Activated CD8-positive, alpha-beta T cell treated with anti-CD3 and anti-CD28 coated beads, Interleukin-2, amount 10 ng/mL, durations not matched to agents 7 days and 5 days (primary cell): ENCODE measurements at places on chromosomes 1 and 21. TPM values are rescaled to one million over a fixed set of nuclear protein-coding genes. Genes with fewer than 3 reads are reported as not detected.

Gene RGS5
- 2.6 TPM for total RNA-seq

Gene USF1
- 83.2 TPM for total RNA-seq

Gene NAV1
- 1.9 TPM for total RNA-seq

Gene SH2D1B
- total RNA-seq: not detected

Gene TTC34
- total RNA-seq: 0.86 TPM

Gene AMPD1
- not detected for total RNA-seq

Gene RIMS3
- 4.7 TPM for total RNA-seq

Gene CRYBG2
- 7.6 TPM for total RNA-seq

Gene SHISA4
- total RNA-seq: 0.55 TPM

Gene OR2T11
- total RNA-seq: not detected

Gene DNALI1
- total RNA-seq: not detected

Gene TMOD4
- 3.4 TPM for total RNA-seq

DNA sequence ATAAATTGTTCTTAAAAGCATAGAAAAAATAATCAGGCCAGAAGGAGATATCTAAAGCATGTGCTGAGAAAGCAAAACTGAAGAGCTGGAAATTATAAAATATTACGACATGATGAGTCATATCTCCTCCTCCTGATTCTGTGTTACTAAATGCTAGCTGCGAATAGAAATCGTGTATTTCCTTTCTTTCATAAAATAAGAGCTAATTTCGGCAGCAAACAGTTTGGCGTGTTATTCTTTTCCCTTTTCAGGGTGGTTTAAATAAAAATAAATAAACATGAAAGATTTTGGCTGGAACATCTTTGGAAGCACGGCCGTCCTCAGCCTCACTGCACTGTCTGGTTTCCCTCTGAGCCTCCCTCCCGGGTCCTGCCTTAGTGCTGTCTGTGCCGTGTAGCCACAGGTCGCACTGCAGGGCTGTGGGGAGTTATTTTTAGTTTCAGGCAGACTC, 56.0 kb downstream of the ADARB1 start:
- no peak for DNase-seq

- peak; percentile 57 for DNase-seq
Observed at GRCh38 chr1:145846201-145846612, 777 bp downstream of the NUDT17 start.

DNA sequence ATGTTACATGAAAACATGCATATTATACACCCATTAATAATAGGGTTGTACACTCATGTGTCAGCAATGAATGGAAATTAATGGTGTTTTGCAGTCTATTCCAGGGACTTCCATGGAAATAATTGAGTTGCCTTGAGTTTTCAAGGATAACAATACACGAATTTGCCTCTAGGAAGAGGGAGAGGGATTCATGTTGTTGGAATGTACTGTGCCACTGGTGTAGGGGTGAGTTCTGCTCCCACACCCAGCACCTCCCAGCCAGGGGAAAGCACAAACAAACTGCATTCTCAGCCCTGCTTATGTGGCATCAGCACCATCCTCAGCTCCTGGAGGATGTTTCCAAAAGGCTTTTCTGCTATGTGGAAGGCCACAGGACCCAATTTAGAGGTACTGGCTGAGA, 57.8 kb downstream of the BCAR3 start:
- DNase-seq: no peak

DNA sequence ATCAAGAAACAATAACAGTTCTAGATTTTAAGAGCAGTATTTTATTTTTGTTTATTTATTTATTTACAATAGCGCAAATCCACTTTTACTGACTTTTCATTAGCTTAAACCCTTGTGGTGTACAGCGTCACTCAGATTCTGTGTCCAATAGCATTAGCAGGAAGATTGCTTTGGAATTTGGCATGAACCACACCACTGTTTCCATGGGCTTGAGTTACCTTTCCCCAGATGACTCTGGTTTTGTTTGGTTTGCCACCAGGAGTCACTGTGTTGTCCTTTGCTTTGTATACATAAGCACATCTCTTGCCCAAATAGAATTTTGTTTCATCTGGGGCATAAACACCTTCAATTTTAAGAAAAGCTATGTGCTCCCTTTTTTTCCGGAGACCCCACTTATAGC, 25.9 kb upstream of the SNRPE start:
- DNase-seq: no peak

GRCh38 chr1:157090196-157090647, 9.4 kb downstream of the ETV3L start:
- DNase-seq: peak; percentile 89

DNA sequence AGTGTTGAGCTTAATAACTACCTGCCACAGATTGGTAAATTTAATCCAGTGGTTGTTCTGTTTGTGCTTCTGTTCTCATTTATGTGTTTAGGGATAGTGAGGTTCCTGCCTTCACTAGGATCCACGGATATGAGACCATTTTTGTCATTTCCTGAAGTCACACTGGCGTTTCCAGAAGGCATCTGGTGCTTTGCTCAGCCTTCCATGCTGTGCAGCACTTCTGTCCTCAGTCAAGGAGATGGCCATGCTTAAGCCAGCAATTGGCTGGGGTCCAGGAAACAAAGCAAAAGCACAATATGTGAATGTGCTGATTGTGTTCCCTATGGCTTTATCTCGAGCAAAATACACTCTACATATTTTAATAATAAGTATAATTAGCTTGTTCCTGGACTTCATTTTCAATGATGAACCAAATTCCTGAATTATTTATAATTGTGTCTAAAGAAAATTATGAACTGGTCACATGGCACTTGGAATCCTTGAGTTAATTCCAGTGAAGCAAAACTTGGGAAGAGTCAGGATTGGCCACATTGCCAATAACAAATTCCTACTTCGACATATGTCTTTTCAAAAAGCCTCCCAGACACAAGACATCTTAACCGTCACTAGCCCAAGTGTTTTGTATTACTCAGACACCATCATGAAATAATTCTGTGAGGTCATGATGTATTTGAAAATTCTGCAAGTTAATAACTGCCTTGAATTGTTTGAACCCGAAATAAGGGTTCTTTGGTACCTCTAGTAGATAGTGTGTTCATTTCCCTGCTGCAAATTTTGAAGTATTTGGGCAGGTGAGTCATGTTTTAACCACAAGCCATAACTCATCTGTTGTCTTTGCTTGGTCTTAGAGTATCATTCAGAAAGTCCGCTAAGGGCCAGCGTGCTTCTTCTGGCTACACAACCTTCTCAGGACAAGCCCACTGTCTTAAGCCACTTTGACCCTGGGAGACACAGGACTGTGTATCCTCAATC, 412.4 kb downstream of the DISC1 start:
- no peak for DNase-seq

DNA sequence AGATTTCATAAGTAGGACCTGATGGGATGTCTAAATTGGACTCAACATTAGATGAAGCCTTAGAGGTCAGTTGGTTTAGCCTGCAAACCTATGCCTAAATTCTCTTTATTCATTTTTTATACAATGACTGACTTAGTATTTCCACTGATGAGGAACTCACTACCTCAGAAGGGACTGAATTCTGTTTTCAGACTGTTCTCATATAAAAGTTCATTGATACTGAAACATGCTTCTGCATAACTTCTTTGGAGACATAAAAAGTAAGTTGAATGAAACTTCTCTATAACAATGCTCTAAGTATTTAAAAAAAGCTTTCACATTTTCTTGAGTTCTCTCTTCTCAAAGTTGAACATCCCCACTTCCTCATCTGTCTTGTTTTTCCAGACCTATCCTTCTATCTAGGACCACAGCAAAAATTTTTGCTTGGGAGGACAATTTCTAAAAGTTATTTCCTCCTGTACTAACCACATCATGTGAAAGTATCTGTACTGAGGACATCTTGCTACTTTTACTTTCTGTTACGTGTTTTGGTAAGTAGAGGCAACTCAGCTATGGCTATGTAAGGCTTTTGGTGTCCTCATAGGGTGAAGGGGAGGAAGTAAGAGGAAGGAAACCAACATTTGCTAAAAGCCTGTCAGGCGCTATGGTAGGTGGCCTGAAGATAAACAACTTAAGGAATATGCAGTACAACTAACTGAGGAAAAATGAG, 64.1 kb downstream of the USP24 start:
- DNase-seq: peak; percentile 37

DNA sequence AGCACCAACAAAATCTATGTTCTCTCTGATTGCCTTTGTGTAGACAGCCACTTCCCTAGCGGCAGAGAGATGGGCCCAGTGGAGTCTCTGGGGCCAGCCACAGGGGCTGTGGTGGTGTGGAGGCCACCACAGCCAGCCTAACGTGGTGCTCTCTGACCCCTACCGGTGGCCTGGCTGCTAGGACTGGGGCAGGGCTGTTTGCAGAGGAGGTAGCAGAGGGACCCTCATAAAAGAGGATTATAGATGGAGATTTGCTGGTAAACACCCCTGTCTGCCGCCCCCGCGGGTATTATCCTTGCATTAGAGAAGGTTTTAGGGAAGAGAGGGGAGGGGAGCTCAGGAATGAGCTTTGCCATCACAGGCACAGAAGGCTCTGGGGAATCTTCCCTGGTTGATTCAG, 310.3 kb upstream of the VAMP3 start:
- DNase-seq: no peak

GRCh38 chr21:40631211-40631610, 215.7 kb downstream of the DSCAM start:
- DNase-seq: no peak

- DNase-seq: no peak
Observed at GRCh38 chr21:19490481-19490880, 1086.9 kb upstream of the TMPRSS15 start.

DNA sequence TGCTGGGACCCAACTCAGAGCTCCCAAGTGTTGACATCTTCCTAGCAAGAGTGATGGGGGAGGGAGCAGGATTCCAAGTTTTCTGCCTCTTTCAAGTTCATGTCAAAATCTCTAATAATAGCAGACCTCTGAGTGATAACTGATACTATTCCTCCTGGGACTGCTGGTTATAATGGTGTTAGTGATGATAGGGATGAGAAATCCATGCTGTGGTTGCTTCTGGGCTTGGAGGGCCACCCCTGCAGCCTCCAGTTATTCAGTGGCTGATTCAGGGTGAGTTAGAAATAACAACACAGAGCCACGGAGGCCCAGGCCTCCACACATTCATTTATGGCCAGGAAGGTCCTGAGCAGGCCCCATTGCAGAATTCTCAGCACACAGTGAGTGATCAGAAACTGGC, 40.6 kb upstream of the ARTN start:
- no peak for DNase-seq

DNA sequence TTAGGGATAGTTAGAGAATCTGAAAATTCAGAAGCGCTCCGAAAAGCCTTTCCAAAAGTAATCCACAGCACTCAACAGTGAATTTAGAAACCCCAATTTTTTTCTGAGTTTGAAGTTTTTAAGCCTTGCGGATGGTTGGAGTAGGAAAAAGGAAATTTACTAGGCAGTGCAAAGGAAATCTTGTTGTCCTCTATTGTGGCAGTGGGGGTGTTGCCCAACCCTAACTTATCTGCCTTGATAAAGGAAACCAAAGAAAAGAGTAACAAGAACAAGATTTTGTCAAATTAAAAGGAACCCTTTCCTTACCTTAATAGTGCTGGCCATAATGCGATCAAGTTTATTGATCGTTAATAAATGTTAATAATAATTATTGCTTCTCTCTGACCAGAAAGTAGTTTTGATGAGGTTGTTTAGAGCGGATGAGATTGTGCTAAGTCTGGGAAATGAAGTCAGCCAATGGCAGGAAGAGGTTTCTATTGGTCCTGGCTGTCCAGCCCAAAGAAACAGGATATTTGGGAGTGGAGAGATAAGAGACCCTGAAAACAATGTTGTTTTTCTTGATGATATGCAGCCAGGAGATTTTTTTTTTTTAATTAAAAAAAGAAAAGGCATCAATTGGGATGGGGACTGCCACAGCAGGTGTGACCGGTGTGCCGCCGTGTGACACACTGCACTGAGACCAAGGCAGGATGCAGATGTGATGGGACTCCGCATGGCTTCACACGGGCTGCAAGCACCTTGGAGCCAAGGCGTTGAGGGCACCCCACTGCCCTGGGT, at the start of gene ERG:
ERG (minus strand) TSS at position 421 of the 777 bp plus-strand sequence; CDS start at position 324, 97 bp downstream.
- DNase-seq: no peak

GRCh38 chr1:204821476-204821875, 49.2 kb upstream of the NFASC start:
- DNase-seq: no peak

DNA sequence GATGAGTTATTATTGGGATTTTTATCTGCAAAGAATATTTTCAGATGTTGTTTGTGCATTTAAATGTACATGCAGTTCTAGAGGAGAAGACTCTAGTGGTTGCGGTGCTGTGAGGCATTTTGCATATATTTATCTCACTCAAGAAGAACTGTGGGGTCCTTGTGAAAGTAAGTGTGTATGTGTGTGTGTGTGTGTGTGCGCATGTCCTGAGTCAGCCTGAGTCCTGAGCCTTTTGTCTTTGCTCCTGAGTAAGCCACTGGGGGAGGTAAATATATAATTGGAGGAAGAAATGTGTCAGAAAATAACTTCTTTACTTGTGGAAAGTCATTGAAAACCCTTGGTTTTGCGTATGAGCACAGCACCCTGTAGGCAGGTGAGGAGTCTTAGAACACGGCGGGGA, 55.6 kb upstream of the CD34 start:
- no peak for DNase-seq

- DNase-seq: no peak
Observed at GRCh38 chr1:88982055-88982454, 10.4 kb downstream of the KYAT3 start.

- DNase-seq: no peak
Observed at GRCh38 chr1:87638636-87639035, 310.0 kb downstream of the LMO4 start.

GRCh38 chr1:68409426-68409825, 40.3 kb downstream of the RPE65 start:
- DNase-seq: no peak

- DNase-seq: peak; percentile 85
Observed at GRCh38 chr1:35577071-35577998, 4.2 kb downstream of the TFAP2E start.

- no peak for DNase-seq
Observed at GRCh38 chr1:113946678-113947387, 17.7 kb downstream of the HIPK1 start.

GRCh38 chr1:56993475-56993874, 27.7 kb upstream of the C8B start:
- DNase-seq: no peak

- DNase-seq: no peak
Observed at GRCh38 chr1:67058761-67059160, 4.8 kb upstream of the SLC35D1 start.

DNA sequence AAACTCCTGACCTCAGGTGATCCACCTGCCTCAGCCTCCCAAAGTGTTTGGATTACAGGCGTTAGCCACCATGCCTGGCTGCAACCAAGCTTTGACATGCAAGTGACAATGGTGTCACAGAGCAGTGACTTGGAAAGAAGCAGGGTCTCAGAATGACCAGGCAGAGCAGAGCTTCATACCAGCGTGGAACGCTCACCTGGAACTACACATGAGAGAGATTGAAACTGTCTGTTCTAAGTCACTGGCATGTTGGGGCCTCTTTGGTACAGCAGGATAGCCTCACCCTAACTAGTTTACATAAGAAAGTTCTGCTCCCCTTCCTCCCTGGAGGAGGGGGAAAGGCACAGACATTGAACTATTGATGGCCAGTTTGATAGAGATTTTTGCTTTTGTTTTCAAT, 47.5 kb upstream of the ITPKB start:
- no peak for DNase-seq
